ENCODE measurements at places on chromosomes 4 and X.

DNA sequence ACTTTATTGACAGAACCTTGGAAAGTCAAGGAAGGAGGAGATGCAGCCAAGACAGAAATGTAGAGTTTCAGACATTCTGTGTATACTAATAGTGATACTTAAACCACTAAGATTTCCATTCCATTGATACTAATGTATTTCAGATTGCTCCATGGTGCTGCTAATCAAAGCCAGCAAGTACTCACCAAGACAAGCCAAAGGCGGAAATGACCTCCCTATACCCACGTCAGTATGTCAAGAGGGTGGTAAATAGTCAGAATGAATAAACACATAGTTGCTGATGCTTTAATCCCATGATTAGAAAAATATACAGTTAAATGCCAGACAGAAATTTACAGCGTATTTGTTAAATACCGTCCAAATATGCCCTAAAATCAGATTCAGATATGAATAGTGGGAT is 417.8 kb upstream of the INTU start:
- DNase-seq, result no peak

GRCh38 chrX:103170216-103170615 is 44.7 kb upstream of the BEX4 start:
- DNase-seq, result no peak

DNA sequence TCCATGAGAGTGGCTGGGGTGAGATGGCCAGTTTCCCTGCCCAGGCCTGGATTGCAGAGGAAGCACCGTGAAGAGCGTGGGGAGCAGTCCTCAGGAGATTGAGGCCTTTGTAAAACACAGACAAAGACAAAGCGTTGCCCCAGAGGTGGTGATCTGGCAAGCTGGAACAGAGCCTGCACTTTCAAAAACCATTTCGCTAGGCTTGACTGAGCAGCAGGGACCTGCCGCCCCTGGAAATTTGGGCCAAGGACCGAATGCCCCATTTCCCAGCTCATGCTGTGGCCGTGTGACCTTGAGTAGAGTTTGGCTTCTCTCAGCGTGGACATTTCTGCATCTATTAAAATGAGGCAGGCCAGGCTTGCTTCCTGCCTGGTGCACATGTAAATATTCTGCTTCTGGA is 381.4 kb downstream of the BCOR start:
- DNase-seq, result no peak

DNA sequence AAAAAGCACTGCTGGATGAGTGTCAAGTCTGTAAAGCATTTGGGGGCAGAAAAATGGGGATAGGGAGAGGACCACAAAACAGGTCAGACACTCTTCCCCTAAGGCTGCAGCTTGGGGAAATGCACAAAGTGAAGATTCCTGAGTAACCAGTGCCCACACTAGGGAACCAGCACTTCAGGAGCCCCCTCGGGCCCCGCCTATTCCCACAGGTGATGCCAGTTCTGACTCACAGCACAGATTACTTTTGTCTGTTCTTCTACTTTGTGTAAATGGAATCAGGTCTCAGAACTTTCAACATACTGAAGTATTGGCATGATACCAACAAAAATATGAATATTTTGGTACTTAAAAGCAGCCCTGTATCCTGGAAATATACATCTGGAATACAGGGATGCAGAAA is 112.5 kb downstream of the ADRA2C start:
- no peak for DNase-seq

- no peak for DNase-seq
These were observed 876.8 kb downstream of the FAT4 start for GRCh38 chr4:126191536-126191935.

DNA sequence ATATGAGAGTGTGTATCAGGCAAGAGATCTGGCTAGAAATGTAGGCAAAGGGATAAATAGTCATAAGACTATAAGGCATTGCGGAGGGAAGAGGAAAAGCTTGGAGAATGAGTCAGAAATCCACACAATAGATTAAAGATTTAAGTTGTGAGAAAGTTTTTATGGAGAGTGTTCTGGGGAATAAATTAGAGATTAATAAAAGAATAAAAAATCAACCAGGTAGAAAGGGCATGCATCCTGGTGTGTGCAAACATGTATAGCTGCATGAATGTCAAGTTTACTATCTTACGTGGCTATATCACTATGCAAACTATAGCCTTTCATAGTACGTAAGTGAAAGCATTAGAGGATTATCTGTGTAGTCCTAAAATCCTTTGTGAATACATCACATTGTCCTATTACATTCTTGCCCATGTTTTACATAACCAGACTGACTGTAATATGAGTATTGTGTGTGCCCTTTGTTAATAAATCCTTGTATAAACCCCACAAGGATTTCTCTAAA is 36.9 kb downstream of the SNCA start:
- no peak for DNase-seq

DNA sequence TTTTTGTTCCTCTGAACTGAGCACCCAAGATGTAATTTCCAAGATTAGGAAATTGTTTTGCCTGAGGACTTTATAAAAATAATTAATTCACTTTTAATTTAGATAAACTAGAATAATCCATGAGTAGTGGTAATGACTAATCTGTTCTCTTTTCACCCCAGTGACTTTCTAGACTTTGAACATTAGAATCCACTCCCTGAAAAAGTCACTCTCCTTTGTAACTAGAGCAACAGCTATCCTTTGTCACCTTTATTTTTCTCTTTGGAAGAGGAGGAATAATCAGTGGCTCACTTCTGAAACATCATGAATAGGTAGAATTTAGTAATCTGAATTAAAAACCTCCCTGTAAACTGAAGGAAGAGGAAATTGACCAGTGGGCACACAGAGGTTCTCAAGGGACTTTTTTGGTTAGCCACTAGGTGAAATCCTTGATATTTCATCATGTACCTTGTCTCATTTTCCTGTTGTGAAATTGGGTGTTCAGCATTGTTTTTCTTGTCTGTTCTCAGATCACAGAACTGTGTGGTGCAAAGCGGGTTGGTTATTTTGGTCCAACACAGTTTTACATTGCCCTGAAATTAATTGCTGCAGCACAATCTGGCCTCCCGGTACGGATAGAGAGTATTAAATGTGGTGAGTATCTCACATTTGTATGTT is 59.4 kb downstream of the REPS2 start:
- DNase-seq, result no peak

- peak; percentile 24 for DNase-seq
These were observed at the start of gene BANK1 for GRCh38 chr4:101790521-101791181. Gene BANK1 (plus strand): TSS chr4:101790730. CDS start chr4:101790881, 151 bp downstream.

DNA sequence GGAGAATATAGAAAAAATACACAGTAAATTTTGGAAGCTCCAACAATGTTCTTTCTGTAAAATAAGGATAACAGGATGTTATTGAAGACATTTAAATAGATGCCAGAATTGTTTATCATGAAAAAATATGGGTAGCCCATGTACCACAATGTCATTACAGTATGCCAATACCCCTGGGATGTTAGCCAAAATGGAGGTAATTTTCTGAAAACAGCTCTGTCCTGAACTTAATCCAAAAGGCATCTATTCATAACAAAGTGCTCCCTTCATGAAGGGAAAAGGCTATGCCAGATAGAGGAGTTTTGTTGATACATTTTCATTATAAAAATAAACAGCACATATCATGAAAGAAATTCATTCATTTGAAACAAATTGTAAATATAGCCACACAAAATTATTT is 1902.6 kb upstream of the AGA start:
- no peak for DNase-seq

DNA sequence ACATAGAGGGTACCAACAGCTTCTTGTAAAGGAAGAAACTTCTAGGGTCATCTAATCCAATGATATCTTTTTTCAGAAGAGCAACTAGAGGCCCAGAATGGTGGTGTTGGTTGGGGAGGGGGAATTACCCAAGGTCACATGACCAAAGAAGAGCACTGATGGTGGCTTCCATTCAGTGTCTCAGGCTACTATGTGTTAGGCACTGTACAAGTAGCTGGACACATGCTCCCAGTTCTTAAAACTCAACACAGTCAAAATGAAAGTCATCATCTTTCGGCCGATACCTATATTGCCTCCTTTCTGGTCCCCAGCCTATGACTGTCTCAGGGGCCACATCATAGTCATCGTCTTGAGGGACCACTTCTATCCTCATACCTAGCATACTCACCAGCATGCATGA is 88.1 kb downstream of the ARHGAP6 start:
- DNase-seq, result no peak

DNA sequence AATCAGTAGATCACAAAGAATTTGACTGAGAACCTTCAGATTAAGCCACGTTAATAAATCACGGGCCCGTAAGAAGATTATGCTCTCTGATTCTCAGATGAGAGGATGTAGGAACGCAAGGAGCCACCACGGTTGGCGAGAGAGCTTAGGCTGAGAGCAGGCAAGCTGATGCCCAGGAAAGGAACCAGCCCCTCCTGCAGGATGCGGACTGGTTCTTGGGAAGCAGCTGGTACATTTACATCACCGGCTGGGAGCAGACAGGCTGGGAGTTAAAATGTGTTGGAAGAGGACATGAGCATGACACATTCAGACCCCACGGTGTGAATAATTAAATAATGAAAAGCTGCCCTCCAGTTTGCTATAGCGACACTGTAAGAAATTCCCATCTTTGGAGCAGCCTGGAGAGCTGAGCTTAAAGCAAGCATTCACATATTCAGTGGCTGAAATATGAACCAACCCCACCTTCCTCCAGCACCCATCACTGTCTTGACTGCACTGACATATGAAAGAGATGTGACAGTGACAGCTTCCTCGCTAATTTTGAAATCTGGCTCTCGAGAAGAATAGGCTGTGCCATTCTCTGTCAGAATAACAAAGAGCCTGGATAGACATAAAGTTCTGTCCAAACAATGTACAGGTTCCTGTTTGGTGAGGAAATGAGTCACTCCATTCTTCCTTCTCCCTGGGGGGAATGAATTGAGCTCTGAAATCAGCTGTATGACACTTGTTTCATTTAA is 33.1 kb downstream of the LNX1 start:
- DNase-seq, result no peak

DNA sequence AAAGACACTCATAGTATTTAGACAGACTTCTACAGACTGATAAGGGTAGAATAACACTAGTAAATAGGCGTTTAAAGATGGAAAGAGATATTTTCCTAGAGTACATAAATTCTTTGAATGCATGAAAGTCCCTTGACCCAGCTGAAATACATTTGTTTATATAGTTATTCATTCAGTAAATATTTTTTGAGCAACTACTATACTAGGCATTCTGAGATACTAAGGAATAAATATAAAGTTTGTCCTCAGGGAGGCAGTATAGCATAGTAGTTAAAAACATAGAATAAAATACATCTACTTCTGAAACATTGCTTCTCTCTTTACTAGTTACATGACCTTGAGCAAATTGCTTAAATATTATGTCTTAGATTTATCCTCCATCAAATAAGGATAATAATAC is 27.4 kb downstream of the HMGN5 start:
- no peak for DNase-seq

DNA sequence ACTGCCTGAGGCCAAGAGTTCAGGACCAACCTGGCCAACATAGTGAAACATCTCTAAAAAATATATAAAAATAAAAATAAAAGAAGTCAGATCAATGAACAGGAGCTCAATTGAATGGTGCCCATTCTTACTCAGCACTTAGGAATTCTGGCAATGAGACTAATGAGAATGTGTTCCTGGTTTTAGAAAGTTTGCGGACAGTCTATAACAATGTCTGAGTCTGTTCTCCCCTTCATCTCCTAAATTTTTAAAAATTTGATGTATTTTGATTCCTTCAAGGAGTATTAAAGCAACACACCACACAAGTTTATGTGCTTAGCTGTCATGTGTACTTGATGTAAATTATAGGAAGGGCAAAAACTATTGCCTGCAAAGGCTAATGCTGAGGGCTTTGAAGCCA is 30.6 kb upstream of the KCNIP4 start:
- DNase-seq, result no peak

DNA sequence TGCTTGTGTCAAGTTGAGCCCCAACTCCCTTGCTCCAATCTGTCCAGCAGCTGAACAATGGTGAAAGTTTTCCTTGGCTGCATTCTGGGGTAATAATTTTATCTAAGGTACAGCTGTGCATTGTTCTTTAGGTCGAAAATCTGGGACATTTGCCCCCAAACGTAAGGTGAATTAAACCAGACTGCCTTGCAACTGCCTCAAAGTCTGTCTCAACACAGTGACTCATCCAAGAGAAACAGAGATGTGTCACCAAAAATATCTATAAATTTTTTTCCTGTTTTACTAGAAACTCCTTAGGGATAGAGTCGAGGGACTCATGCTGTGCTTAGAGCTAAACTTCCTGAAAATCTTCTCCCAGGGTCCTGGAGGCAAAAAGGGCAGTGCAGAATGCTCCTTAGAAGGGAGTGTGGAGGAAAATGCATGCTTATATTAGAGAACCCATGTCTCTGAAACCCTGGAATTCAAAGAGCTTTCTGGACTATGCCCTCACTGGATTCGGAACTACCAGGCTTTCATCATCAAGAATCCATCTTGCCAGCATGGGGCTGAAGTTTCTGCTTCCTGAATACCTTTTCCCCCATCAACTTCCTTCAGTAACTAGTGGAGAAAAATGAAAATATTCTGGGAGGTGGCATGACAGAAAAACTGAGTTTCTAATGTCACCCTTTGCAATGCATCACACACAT is 115.7 kb downstream of the PALLD start:
- no peak for DNase-seq

DNA sequence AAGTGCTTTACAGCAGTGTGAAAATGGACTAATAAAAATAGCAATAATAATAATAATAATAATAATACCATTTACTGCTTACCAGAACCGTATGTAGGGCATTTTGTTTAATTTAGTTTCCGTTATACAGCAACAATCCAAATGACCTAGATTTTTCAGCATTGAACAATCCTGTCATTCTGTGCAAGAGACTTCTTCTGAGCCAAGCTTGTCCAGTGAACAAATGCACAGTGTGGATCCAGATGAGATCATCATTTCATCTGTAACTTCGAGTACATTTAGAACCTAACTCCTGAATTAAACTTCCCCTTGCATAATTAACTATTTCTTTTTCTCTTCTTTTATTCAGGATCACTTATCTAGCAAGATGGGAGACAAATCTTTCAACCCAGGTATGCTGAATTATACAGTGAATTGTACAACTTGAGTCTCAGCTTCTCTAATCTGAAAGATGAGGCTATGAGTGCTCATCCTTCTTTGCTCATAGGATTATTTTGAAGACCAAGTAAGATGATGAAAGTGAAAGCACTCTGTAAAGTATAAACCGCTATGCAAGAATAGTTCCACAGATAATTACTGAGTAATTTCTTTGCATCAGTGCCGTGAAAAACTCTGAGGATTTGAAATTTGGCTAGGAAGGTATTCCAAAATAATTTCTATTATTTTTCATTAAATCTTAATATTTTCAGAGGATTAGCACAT is 6.6 kb downstream of the CLNK start:
- no peak for DNase-seq

- no peak for DNase-seq
These were observed 31.7 kb downstream of the SNCA start for GRCh38 chr4:89805297-89805696.

- DNase-seq, result no peak
These were observed 66.0 kb downstream of the UBE2K start for GRCh38 chr4:39763714-39764572.

- DNase-seq, result no peak
These were observed 131.2 kb downstream of the UNC5C start for GRCh38 chr4:95417531-95417930.

DNA sequence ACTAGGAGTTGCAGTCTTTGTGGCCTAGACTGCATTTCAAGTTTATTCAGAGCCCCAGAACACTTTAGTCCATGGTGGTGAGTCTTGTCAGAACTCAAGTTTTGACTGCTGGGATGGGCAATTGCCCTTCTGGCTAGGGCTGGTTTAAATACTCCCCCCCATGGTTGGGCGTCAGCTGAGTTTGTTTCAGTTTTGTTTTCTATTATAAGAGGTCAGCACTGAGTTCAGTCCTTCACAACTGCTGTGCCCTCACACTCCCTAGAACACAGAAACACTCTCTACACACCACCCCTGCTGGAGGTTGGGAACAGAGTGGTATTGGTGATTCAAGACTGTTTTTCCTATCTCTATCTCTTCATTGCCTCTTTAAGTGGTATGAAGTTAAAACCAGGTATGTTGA is 217.0 kb downstream of the GUCY2F start:
- no peak for DNase-seq
